Stimulated activated CD8-positive, alpha-beta memory T cell treated with anti-CD3 and anti-CD28 coated beads, Interleukin-7, amount 100 ng/mL, for 48 hours (primary cell): ENCODE measurements at places on chromosomes 7 and 10.

DNA sequence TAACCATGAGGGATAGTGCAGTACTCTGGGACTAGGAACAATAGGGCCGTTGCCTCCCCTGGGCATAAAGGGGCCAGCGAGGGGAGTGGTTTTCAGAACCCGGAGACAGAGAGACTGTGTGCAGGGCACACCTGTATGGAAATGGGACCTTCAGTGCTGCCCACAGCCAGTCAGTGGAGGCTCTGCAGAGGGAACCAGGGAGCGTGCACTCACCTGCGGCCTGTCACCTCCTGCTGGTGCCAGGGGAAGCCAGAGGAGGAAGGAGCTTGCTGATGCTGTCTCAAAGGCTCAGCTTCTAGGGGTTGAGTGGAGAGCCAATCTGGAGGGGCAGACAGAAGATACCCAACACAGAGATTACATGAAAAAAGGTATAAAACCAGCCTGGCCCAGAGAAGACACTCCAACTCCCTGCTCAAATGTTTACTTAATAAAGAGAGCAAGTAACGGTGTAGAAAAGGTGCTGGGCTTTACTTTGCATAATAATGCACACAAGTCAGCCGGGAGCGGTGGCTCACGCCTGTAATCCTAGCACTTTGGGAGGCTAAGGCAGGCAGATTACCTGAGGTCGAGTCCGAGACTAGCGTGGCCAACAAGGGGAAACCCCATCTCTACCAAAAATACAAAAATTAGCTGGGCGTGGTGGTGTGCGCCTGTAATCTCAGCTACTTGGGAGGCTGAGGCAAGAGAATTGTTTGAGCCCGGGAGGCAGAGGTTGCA, 35.5 kb upstream of the WAPL start:
- no peak for DNase-seq

GRCh38 chr10:122264931-122265330, 6.2 kb upstream of the BTBD16 start:
- DNase-seq, result no peak

DNA sequence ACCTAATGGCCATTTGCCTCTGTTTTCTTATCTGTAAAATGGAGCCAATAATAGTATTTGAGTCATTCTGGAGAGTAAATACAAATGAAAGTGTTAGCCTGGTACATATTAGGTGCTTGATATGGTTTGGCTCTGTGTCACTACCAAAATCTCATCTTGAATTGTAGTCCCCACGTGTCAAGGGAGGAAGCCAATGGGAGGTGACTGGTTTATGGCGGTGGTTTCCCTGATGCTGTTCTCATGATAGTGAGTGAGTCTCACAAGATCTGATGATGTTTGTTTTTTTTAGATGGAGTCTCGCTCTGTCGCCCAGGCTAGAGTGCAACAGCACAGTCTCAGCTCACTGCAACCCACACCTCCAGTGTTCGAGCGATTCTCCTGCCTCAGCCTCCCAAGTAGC, 194.0 kb upstream of the SEMA3E start:
- DNase-seq, result no peak

DNA sequence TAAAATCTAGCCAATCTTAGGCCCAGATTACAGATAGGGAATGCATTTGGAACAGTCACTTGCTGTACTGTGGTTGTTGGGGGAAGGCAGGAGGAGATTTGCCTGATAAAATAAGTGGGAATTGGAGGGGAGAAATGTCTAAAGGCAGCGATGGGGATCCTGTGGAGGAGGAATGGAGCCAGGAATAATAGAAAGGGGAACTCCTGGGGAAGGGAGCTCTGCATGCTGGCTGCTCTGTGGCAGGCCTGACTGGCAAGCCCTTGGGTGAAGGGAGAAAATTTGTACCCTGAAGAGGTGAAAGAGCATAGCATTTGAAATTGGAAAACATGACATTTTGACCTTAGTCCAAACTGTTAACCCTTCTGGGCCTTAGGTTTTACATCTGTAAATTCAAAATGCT, 13.7 kb downstream of the MMP21 start:
- DNase-seq, result no peak

- no peak for DNase-seq
These were observed 20.6 kb upstream of the SLC13A1 start for GRCh38 chr7:123220396-123220795.

DNA sequence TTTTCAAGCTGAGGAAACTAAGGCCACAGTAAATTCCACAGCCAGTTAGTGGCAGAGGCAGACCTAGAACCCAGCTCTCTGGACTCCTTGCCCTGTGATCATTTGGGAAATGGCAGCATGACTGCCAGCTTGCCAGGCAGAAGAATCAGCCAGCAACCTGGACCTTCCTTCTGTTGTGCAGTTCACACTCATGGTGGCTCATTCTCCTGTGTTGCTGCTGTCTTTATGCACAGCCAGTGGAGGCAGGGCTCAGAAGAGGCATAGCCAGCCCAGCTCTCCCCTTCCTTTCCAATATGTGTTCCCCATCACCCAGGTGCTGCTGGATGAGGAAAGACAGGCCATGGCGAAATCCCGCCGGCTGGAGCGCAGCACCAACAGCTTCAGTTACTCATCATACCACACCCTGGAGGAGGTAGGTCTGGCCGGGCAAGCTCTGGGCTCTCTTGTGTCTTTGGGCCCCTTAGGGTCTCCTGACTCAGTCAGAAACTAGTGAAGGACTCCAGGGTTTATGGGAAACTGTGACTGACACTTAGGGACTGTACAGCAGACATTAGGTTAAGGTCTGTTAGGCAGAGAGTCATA, 14.8 kb downstream of the CPA5 start:
- DNase-seq, result no peak

- no peak for DNase-seq
These were observed 68.2 kb downstream of the LRMDA start for GRCh38 chr10:75499556-75500160.

- no peak for DNase-seq
These were observed 69.4 kb downstream of the CCSER2 start for GRCh38 chr10:84397735-84398144.

- peak; percentile 97 for DNase-seq
These were observed 2.2 kb upstream of the TRIM8 start for GRCh38 chr10:102641880-102642735.

DNA sequence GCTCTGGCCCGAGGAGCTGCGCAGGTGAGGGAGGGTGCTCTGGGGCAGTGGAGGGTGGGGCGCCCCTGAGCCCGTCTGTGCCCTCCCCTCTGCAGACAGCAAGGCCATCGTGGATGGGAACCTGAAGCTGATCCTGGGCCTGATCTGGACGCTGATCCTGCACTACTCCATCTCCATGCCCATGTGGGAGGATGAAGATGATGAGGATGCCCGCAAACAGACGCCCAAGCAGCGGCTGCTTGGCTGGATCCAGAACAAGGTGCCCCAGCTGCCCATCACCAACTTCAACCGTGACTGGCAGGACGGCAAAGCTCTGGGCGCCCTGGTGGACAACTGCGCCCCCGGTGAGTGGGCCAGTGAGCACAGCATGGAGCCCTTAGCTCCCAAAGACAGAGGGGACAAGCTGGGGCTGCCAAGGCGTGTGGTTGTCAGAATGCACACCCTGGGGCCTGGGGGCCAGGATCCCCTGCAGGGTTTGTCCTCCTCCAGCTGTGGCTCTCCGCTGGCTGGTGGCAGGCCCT, 5.1 kb downstream of the FLNC start:
- no peak for DNase-seq

DNA sequence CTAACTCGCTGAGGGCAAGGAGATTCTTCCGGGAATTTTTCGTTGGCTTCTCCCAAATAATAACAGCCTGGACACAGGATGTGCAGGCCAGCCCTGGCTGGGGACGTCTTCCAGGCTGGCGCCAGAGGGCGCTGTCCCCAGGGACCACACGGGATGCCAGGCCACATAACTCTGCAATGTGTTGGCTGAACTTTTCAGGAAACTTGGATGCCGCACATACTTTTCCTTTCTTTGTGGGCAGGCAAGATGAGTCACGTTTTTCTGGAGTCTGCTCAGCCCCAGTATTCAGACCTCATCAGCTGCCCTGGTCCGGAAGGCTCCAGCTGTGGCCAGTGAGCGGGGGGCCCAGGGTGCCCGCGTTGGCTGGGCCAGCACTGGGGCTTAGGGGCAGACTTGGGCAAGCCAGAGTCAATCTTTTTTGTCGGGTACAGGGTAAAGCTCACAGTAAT, 122.7 kb downstream of the PRKAG2 start:
- no peak for DNase-seq

GRCh38 chr7:135843214-135843613, 94.6 kb upstream of the FAM180A start:
- no peak for DNase-seq

DNA sequence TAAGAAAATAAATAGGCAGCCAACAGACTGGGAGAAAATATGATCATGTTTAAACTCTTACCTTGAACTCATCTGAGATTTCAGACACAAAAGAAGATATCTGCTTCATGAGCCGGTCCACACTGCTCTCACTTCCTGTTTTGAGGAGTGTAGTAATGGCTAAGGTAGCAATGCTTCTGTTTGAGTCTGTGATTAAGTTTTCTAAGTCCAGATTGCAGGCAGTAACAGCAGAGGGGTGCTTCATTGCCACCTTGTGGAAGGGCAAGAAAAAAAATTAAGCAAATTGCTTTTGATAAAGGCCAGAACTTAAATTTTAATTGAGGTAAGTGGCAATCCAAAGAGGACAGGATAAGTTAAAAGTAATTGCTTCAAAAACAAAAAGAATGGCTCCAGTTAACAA, 69.1 kb downstream of the MEST start:
- DNase-seq, result no peak

GRCh38 chr10:13708256-13708990, 121.7 kb downstream of the PRPF18 start:
- DNase-seq, result no peak
